Activated CD4-positive, alpha-beta T cell treated with anti-CD3 and anti-CD28 coated beads, Interleukin-2, amount 10 ng/mL, durations not matched to agents 24 days and 14 days (primary cell): ENCODE measurements at places on chromosomes 11 and 22. TPM values are rescaled to one million over a fixed set of nuclear protein-coding genes. Genes with fewer than 3 reads are reported as not detected.

GRCh38 chr11:14974515-14975251, 2.5 kb upstream of the CALCA start:
- peak; percentile 89 for DNase-seq

DNA sequence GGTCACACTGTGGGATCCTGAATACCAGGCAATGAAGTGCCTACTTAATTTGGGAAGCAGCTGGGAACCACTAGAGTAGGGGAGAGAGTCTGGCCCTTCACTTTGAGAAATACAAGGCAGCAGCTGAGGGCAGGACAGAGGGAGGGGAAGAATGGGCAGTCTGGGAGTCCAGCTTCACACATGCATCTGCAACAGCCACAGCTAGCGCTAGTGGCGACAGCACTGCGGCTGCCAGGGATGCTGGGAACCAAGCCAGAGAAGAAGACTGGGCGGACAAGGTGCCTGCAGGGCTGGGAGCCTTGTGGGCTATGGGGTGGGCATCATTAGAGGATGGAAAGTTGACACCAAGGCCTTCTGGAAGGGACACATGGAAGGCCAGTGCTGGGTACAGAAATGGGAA, 15.8 kb downstream of the SCUBE2 start:
- no peak for DNase-seq

DNA sequence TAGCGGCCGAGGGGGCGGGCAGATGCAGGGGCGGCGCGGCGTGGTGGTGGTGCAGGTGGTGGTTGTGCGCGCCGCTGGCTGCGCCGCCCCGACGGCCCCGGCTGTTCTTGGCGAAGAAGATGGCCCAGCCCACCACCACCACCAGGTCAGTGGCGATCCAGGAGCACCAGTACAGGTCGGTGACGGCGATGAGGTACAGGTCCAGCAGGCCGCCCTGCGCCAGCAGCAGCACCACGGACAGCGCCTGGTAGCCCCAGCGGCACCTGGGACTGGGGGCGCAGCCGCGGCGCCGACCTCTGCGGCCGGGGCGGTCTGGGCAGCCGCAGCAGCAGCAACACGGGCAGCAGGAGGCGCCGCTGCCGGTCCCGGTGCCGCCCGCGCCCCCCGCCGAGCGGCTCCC, 879 bp downstream of the TMEM121B start:
- DNase-seq, result peak; percentile 91

GRCh38 chr11:66866511-66866986, 9.7 kb downstream of the LRFN4 start:
- no peak for DNase-seq

GRCh38 chr11:64357904-64358535, 942 bp upstream of the RPS6KA4 start:
- DNase-seq, result peak; percentile 78

DNA sequence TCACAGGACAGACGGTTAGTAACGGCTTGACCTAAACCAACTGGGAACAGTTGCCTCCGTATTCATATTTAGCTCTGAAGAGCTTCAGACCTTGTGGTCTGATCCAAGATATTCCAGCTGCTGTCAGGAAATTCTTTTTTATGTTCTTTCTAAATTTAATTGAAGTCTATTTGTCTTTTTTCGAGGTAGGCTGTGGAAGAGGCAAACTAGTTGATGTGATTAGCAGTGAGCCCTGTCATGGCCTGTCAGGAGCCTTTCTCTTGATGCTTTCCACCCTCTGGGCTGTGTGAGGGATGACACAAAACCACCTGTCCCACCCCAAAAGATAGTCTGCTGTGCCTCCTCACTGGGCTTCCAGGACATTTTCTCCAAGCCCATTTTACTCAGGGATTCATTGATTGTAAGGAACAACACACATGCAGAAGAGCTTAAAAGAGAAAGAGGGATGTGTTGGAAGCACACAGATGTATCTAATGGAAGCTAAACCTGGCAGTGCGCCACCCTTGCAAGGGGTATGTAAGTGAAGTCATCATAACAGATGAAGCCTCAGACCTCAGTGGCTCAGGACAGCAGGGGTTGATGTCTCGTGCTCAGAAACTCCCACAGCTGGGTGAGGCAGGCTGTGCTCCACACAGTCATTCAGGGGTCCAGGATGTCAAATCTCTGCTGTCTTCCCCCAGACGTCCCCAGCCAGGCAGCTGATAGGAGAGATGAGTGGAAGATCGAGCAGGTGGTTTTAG, 170.0 kb downstream of the NCAM1 start:
- no peak for DNase-seq

DNA sequence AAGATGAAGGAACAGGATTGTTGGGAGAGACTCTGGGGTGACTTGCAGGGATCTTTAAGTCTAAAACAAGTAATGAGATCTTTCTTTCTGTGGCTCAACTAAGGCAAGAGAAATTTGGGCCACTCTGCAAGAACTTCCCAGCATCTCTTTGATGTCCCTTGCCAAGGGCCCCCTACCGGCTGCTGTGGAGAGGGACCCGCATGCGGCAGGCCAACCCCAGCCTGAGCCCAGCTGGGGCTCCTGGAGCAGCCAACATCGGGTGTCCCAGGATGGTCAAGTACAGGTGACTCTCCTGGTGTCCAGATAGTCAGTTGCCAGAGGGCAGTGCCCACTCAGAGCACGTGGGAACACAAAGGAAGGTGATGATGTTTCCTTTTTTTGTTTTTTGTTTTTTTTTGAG, 363.2 kb downstream of the TBC1D22A start:
- no peak for DNase-seq

Gene ENTHD1
- 0.09 and 0.56 TPM in 2 replicates for total RNA-seq

Gene OR8D1
- not detected in 2 replicates for total RNA-seq

Gene SLC5A12
- not detected in 2 replicates for total RNA-seq
